ENCODE measurements at places on chromosomes 16 and 17.

GRCh38 chr17:28896884-28897768, at the start of gene FLOT2:
FLOT2 (minus strand) TSS chr17:28897733; CDS start chr17:28897574, 159 bp downstream.
- peak; percentile 86 for DNase-seq

GRCh38 chr17:200586-200985, 19.1 kb upstream of the DOC2B start:
- no peak for DNase-seq

- no peak for DNase-seq
Observed at GRCh38 chr16:87186446-87186845, 130.7 kb downstream of the C16orf95 start.

DNA sequence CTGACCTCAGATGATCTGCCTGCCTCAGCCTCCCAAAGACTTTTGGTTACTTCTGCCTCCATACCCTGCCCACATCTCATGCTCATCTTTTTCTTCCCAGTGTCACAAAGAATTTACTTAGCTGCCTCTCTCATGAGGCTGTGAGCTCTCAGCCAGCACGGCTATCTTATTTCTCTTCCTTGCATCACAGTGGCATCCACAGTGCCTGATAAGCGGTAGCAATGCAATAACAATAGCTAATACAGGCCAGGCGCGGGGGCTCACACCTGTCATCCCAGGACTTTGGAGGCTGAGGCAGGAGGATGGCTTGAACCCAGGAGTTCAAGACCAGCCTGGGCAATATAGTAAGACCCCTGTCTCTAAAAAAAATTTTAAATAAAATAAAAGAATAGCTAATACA, 15.5 kb upstream of the MARVELD3 start:
- no peak for DNase-seq

GRCh38 chr16:87278191-87279093, 38.8 kb downstream of the C16orf95 start:
- DNase-seq = peak; percentile 94

DNA sequence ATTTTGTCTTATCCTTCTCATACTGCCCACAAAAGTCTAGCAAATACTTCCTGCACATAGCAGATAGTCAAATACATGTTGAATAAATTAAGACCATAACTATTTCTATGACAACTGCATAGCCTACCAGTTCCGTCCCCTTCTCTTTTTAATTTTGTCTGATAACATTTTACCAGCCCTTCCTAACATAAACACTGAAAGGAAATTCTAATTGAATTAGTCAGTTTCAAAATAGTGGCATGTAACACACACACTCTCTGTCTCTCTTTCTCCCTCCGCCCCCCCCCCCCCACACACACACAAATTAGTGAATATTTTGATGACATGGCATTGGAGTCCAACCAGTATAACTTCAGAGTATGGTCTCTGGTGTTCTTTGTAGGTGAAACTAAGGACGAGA, 41.8 kb downstream of the TNRC6C start:
- peak; percentile 40 for DNase-seq

GRCh38 chr17:58066401-58066800, 16.8 kb upstream of the DYNLL2 start:
- no peak for DNase-seq

- no peak for DNase-seq
Observed at GRCh38 chr16:54090602-54091001, 196.0 kb downstream of the IRX3 start.

DNA sequence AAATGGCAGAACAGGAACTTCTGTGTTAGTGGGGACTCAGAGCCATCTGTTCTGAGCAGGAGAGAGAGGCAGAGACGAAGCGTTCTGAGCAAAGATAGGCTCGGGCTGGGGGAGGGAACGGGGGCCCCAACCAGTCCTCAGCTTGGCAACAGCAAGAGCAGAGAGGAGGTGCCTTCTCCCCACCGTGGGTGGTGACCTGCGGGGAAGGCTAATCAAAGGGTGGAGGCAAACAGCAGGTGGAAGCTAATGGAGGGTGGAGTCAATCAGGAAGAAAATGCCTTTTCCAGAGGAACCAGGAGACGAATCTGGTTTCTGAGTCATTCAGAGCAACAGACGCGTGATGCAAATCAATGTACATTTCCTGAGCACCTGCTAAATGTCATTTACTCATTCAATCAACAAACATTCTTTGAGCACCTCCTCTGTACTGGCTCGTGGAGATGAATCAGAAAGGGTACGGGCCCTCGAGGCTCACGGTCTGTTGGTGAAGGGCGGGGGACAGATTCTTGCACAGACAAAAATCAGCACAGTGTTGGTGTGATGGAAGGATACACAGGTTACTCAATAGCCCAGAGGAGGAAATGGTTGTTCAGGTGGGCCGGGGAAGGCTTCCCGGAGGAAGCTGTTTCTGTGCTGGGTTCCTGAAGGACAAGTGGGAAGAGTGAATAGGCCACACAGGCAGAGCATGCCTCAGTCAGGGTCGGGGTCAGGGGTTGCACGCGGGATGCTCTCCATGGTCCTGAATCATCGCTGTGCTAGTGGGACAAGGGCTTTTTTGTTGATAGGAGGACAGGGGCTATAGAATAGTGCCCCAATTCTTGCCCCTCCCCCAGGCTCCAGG, 5.7 kb upstream of the SPNS2 start:
- no peak for DNase-seq

GRCh38 chr17:30278032-30278431, 13.7 kb downstream of the BLMH start:
- peak; percentile 16 for DNase-seq

DNA sequence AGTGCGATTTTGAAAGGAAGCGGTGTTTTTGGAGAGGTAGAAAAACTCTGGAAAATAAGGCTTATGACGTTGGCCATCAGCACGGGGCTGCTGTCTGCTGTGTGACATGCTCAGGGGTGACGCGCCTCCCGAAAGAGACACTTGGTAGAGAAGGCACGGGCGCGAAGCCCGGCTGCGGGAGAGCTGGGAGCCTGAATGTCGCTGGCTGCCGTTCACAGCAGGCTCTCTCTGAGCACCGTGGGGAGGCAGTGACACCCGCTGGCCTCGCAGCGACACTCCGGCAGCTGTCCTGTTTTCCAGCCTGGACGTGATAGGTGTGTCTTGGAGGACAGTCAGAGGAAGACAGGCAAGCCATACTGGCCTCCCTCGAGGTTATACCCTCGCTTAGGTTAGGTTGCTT, 759.1 kb upstream of the RBFOX1 start:
- DNase-seq = no peak

GRCh38 chr17:36977066-36977465, 28.3 kb downstream of the AATF start:
- no peak for DNase-seq

DNA sequence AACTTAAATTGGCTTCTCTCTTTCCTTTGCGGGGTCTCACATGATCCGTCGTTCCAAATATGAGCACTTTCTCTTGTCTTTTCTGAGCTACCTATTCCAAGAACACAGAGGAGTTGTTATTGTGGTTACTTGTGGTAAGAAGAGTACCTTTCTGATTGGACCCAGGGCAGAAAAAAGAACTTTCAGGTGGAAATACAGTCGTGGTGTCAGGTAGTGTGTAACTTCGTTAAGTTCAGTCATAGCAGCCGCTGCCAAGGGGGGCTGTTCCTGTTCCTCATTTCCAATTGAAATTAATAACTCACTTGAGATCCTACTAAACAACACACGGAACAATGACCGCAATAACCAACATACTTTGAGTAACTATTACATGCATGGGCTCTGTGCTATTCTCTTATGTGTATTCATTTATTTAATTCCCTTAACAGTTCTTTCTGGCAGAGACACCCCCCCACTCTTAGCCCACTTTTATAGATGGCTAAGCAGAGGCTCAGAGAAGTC, 681.7 kb downstream of the MAF start:
- no peak for DNase-seq

- DNase-seq = no peak
Observed at GRCh38 chr16:25542306-25542705, 149.5 kb upstream of the HS3ST4 start.

- peak; percentile 80 for DNase-seq
Observed at GRCh38 chr17:82333279-82334171, at the start of gene SECTM1. SECTM1 (minus strand) TSS chr17:82333766; CDS start chr17:82327240, 6,526 bp downstream.

GRCh38 chr17:75654176-75654575, 12.8 kb downstream of the RECQL5 start:
- no peak for DNase-seq

- no peak for DNase-seq
Observed at GRCh38 chr16:67707790-67708189, 11.3 kb downstream of the GFOD2 start.

- no peak for DNase-seq
Observed at GRCh38 chr16:70615945-70616344, 30.4 kb upstream of the IL34 start.

DNA sequence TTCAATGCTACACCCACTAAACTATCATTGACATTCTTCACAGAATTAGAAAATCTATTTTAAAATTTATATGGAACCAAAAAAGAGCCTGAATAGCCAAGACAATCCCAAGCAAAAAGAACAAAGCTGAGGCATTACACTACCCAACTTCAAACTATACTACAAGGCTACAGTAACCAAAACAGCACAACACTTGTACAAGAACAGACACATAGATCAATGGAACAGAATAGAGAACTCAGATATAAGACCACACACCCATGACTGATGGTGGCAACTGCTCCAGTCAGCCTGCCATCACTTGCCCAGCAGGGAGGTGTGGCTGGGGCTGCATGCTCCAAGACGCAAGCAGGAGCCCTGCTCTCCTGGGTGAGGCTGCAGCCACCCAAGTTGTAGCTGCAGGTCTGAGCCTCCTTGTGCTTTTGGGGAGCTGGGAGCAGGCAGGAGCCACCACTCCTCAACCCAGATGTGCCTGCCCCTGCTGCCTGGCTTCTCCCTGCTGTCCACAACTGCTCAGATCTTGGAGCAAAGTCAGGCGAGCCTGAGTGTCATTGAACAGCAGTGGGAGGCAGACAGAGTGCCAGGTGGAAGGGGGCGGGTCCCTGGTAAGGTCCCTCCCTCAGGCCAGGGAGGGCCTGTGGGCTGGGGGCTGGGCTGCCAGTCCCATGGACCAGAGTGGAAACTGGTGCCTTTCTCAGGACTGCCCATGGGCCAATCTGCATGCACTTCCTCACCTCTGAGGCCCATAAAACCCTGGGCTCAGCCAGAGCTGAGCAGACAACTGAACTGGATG, 24.7 kb downstream of the SSH2 start:
- DNase-seq = no peak

DNA sequence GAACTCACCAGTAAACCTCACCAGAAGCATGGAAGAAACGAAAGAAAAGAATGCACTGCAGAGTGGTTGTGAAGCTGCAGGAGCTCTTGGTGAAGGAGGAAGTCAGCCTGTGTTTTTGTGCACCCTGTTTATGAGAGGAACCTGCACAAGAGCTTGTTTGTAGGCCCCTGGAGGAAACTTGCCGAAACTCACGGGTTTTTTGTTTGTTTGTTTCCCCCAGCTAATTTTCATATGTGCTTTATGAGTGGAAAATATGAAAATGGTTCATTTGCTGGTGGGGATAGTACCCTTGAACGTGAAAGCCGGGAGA, 222.7 kb downstream of the C16orf95 start:
- no peak for DNase-seq

DNA sequence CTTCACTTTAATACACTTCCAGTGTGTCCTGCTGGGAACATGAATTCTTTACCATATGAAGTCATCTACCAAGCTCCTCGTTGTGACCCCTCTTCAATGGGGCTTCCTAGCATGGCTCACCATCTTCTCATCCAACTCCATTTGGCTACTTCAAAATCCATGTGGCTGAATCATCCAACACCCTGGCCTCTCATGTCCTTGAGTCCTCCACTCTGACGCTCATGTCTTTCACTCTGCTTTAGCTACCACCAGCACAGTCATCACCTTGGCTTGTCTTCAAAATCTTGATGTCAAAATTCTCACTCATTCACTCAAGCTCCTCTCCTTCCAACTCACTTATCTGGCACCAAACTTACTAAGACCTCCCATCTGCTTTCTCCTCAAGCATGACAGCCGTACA, 35.8 kb downstream of the AMFR start:
- DNase-seq = peak; percentile 68

DNA sequence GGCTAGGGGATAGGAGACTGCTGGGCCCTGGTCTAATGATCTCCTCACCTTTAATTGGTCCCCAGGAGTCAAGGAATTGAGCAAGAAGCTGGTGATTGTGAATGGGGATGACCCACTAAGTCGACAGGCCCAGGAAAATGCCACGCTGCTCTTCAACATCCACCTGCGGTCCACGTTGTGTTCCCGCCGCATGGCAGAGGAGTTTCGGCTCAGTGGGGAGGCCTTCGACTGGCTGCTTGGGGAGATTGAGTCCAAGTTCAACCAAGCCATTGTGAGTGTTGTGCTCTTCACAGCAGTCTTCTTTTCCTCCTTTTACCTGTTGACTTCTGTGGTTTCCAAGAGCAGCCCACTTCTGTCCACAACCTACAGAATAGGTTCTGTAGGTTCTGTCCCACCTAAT, 19.4 kb downstream of the POLR2A start:
- DNase-seq = no peak

DNA sequence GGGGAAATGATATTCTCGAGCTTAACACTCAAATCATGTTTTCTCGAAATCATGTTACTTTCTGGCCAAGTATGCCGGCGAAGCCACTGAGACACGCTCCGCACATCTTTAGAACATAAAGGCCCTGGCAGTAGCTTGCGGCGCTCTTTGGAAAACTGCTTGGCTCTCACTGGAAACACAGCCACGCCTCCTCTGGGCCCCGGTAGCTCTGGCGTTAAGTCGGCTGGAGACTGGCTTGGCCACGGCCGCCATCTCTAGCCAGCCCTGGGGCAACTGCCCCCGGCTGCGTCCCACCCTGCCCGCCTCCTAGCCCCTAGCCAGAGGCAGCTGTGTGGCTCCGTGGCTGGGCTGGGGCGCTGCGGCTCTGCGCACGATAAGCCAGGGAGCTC, 9.2 kb upstream of the BAIAP2 start:
- peak; percentile 59 for DNase-seq
